ENCODE measurements at places on chromosomes 6 and 20.

- peak; percentile 21 for DNase-seq
These were observed 507.3 kb upstream of the CITED2 start for GRCh38 chr6:139881728-139882211.

DNA sequence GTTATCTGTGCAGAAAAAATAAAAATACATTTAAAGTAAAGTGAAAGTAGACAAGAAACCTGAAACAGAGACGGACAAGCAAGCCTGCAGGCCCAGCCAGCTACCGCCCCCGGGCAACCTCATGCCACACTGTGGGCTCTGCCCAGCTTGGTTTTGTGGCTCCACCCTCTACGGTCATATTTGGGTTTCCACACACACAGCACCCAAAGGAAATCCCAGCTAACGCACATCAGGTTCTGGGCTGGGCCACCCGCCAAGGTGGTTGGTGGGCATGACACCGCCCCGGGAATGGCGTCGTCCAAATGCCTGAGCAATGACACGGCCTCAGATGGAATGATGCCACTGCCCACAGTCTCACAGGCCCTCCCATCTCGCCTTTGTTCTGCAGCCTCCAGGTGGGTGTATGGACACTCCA is 22.9 kb downstream of the FAM110A start:
- DNase-seq = peak; percentile 49

DNA sequence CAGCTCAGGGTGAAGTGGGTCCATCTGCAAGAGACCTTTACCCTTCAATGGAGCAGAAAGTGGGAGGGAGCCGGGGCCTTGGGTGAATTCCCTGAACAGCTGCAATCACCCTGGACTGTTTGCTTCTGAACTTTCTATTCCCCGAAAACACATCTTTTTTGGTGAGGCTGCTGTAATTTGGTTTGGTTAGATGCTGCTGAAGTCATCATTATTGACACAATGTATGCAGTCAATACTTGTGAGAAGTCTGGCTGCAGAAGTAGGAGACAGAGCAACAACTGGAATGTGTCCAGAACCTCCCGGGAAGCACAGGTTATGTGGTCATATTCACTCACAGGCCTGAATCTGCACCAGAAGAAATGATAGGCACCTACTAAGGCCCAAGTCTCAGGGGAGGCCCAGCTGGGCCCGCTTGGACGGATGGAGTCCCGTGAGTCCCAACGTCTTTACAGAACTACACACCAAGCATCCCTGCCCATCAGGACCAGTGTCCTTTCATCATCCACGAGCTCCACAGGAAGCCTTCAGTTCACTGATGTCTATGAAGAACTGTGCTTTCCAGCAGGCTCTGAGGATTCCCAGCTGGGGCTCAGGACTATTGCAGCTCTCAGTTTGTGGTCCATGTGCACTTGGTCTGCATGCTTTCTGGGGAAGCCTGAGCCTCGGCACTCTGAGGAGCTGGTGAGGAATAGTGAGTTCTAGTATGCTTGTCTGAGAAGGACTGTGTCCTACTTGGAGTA is 177.6 kb downstream of the THBS2 start:
- no peak for DNase-seq

- DNase-seq = no peak
These were observed 8.7 kb upstream of the TBX18 start for GRCh38 chr6:84773133-84773430.

DNA sequence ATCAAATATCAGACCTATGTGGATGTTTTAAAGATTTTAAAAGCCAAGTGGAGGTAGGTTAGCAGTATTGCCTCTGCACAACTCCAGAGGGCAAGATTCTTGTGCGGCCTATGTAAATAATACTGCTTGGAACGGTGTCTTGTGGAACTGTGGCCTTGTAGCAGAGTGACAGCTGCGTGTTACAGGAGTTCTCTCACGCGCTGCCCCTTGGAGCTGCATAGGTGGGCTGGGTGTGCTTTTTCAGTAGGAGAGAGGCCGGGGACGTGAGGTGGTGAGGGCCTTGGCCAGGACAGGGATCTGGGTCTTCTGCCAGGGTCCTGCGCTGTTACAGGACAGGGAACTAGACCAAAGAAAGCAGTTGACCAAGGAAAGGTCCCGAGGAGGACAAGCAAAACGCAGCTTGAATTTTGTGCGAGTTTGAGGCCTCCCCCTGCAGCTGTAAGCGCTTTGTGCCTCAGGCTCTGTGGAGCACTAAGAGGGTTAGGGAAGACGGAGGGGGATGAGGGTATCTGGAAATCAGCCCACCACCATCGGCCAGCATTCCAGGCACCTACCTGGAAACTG is 1.5 kb downstream of the TMEM181 start:
- DNase-seq = no peak

Data from CD4-positive, alpha-beta T cell treated with Interleukin-2 at 100 ng/mL for 4 hours (primary cell).